ENCODE measurements at places on chromosomes 7 and 10. TPM values are rescaled to one million over a fixed set of nuclear protein-coding genes. Genes with fewer than 3 reads are reported as not detected.

Gene GPER1
- 0.20 TPM for total RNA-seq

Gene ASB10
- not detected for total RNA-seq

Gene RNF32
- 1.6 TPM for total RNA-seq

DNA sequence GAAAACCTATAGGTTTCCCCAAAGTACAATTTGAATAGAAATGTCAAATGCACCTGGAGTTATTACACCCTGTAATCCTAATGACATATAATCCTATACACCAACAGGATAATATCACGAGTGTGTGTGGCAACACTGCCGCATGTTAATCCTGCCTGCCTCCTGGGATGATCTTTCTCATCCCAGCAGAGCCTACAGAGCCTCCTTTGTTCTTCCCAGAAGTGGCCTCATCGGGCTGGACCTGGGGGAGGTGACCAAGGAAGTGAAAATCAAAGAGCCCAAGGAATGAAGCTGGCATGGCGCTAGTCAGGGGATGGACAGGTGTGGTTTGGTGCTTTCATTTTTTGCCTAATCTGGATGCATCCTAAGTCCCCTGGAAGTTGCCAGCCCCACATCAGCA is 29.5 kb upstream of the LEP start:
- no peak overlapping the region for H3K4me3 ChIP-seq
- no peaks in the 10 kb centered on the region for H3K4me1 ChIP-seq
- peak; percentile 53 for DNase-seq
- H3K27me3 ChIP-seq: peaks cover 7% of the 10 kb centered on the region
- H3K27ac ChIP-seq: no peak overlapping the region

DNA sequence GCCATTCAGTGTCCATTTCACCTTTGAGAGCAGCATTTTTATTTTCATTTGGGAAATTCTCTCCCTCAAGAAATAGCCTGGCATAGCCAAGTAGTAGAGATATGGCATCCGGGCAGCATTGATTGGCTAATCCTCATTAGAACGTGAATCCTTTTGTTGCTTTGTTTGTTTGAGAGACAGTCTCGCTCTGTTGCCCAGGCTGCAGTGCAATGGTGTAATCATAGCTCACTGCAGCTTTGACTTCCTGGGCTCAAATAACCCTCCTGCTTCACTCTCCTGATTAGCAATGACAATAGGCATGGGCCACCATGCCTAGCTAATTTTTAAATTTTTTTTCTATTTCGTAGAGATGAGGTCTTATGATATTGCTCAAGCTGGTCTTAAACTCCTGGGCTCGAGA is 1174.9 kb upstream of the AUTS2 start:
- peaks cover 11% of the 10 kb centered on the region for H3K4me1 ChIP-seq
- H3K27ac ChIP-seq: no peak overlapping the region
- H3K4me3 ChIP-seq: no peak overlapping the region
- DNase-seq: no peak
- no peaks in the 10 kb centered on the region for H3K27me3 ChIP-seq

DNA sequence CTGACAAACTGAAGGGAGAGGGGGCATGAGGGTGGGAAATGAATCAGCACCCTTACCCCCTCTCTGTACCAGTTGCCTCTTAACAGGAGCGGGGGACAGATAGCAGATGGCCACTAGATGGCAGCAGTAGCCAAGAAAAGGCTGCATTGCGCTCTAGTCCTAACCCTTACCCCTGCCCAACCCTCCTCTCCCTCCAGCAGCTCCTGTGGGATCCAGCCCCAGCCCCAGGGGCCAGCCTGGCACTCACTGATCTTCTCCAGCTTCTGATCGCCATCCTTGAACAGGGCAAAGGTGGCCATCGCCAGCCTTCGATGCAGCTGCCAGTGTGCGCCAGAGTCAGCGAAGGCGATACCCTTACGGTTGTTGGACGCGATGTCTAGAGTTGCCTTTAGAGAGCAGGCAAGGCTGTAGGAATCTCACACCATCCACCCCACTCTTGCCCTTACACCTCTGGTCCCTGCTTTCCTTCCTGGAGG is 2.2 kb downstream of the CYP17A1 start:
- no peak overlapping the region for H3K27ac ChIP-seq
- no peaks in the 10 kb centered on the region for H3K27me3 ChIP-seq
- no peak overlapping the region for H3K4me3 ChIP-seq
- DNase-seq: peak; percentile 95

DNA sequence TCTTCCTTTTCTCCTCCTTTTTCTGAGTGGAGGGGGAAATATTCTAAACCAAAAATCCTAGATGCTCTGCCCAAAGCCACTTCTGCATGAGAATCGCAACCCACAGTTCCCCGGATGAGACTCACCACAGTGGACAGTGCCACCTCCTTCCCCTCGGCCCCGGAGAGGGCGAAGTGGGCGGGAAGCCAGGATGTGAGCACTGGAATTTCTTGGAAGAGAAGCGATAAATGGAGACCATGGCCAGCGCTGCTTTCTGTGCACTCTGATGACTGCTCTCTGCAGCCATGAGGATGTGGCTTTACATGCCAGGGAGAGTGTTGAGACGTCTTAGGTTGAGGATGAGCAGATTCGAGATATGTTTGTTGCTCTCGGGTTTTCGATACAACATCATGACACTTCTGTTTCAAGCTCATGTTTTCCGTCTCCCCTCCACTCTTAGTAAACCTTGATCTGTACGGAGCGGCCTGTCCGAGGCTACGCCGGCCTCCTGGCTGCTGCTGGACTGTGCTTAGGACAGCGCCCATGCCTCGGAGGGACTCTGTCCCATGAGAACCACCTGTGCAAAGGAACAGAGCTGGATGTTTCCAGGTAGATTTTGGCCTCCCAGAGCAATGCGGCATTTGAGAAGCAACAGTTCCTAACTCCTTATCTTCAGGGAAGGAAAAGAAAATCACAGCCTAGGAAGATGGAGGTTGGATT is 414.6 kb upstream of the FOXK1 start:
- H3K27me3 ChIP-seq: no peaks in the 10 kb centered on the region
- DNase-seq: no peak
- H3K4me1 ChIP-seq: no peaks in the 10 kb centered on the region
- no peak overlapping the region for H3K4me3 ChIP-seq
- H3K27ac ChIP-seq: no peak overlapping the region

Data from endodermal cell (in vitro differentiated cells).